T-helper 2 cell (primary cell): ENCODE measurements at places on chromosomes 6 and 20.

GRCh38 chr6:45256697-45257695, 71.1 kb upstream of the RUNX2 start:
- DNase-seq = no peak

- no peak for DNase-seq
Observed at GRCh38 chr20:59221049-59221706, 57.6 kb downstream of the ZNF831 start.

DNA sequence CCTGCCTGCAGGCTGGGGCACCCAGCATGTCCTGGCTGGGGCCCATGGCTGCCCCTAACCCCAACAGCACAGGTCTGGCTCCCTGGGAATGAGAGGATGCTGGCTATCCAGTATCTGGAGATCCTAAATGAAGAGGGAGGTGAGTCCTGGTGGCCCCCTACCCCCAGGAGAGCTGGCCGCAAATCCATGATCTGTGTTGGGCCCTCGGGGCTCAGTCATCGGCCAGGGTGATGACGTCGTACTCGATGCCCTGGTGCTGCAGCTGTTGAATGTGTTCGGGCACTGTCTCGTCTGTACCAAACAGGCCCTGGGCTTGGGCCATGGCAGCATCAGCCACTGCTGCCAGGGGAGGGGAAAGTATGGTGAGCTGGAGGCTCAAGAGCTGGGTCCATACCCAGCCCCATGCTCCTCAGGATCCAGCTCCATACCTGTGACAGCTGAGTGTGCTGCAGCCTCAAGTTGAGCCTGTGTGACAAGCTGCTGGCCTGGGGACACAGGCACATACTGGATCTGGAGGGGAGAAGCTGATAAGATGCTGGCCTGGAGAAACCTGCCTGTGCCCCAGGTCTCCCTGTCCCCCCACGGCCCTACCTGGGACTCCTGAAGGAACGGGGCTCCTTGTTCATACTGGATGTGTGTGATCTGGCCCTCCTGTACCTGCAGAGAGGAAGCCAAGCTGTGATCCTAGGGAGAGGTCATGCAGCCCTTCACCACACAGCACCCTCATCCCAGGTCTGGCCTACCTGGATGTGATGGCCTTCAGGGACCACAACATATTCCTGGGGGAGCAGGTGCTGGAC, 14.5 kb downstream of the PCIF1 start:
- no peak for DNase-seq

DNA sequence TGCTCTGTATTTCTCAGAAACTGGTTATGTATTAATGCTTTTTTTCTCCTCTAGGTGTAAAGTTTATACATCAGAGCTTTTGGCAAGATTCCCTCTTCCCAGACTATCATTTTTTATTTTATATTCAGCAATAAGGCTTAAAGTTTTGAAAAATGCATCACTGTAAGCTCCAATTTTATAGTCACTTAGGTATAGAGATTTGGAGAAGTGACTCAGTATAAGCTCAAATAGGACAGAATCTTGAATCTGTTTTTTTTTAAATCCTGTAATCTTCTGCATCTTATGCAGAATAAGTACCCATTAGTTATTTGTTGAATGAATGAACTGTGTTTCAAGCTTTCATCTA, 1.0 kb downstream of the NCOA7 start:
- no peak for DNase-seq

DNA sequence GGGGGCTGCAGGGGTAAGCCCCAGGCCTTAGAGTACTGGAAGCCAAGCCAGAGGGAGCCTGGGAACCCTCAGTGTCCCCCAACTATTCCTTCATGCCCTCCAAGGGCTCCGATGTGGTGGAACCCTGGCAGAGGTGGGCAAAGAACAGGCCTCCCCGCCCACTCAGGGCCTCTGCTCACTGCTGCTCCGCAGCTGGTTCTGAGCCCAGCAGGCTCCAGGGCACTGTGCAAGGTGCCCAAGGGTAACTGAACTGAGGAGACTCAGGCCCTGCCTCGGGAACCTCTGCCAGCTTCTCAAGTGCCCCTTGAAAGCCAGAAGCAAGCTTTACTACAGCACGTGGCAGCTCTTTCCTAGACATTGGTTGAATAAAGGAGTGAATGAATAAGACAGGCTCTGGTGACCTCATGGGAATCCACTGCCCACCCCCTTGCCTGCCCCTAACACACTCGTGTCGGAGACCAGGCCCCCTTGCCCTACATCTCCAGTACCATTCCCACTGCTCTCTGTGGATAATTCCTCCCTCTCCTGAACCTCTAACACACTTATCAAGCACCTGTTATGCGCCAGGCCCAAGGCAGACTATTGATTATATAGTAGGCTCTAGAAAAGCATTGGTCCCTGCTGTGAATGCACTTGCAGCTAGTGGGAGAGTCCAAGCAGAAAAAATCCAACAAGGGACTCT, 55.0 kb downstream of the TOX2 start:
- DNase-seq = no peak
